ENCODE measurements at places on chromosomes 3 and 15.
A peak's percentile ranks its signal among the peaks of the same experiment; 100 is the strongest.

- DNase-seq, result no peak
Observed at GRCh38 chr3:160784853-160785252, 28.8 kb downstream of the PPM1L start.

- no peak for DNase-seq
Observed at GRCh38 chr3:29805757-29806156, 524.9 kb downstream of the RBMS3 start.

GRCh38 chr15:79373728-79374127 lies 58.4 kb upstream of the MINAR1 start:
- DNase-seq, result no peak

GRCh38 chr15:80011596-80011995 lies 40.6 kb upstream of the BCL2A1 start:
- DNase-seq, result no peak

DNA sequence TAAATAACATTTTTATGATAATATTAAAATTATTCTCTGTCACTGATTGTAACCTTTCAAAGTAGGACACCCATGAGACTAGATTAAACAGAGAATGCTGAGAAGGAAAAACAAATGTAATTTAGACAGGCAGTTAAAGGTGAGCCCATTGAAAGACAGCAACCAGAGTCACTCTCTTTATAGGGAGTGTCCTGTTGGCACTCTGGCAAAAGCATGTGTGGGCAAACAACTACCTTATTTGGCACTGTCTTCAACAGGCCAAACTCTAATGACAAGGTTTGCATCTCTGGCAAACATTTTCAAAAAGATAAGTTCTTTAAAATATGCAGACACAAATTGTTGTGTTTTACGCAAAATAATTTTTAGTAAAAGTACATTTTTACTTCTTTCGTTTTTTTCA lies 29.8 kb downstream of the NFKBIZ start:
- DNase-seq, result no peak

- peak; percentile 33 for DNase-seq
Observed at GRCh38 chr3:86563400-86563970, 427.5 kb downstream of the VGLL3 start.

DNA sequence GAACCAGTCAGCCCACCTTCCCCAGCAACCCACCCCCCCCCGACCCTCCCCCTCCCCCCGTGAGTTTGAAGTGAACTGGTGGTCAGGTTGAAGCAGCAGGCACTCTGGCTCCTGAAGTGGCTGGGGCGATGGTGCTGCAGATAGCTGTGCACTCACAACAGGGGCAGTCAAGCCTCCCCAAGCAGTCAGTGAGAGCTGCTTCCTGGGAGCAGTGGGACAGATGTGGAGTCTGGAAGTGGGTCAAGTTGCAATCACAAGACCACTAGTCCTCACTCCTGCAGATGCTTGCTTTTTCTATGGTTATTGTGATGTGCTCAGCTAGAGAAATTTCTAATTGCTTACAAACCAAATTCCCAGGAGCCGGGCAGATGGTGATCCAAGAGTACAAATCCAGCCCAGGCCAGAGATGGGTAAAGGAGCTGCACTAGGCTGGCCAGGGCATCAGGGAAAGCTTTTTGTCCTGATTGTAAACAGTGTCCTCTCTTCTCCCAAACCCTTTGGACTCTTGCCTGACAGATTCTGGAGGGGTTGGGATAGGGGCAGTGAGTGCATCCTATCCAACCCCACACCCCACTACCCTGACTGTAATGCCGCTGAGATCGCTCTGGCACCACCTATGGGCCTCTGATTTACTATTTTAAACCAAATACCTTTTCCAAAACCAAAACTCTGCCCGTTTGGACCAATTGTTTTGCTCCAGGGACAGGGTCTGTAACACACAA lies 9.8 kb upstream of the CLPX start:
- DNase-seq, result no peak

DNA sequence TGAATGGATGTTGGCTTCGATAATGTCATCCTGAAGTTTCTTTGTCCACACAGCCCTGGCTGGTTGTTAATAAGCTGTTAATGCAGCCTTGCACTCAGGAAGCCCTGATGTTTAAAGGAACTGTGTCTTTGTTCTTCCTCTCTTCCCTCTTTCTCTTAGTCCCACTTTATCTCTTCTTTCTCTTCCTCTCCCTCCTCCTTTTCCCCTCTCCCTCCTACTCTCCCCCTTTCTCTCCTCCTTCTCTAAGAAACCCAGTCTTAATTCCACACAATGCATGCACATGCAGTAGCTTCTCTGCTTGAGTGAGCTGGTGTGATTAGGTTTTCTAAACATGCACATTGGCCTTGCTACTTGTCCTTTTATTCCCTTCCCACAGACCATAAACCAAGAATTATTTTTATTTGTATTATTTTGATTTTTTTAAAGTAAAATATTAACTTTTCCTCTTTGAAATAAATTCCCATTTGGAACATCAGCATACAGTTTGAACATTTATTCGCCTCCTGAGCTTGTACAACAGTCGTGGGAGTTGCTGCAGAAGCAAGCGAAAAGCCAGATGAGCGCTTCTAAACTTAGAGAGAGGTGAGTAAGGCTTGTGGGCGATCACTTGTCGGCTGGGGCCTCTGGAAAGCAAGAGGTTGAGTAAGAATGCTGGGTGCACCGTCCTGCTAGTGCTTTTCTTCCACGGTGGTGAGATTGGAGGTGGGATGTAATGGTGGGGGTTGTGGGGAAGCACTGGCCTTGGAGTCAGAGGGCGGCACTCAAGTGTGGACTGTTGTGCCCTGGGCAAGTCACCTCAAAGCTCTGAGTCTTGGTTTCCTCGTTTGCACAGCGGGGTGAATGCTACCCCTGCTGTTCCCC lies 7.2 kb downstream of the GHRL start:
- no peak for DNase-seq

GRCh38 chr3:88362428-88362827 lies 212.7 kb downstream of the C3orf38 start:
- DNase-seq, result no peak

GRCh38 chr3:172312711-172313110 lies 135.5 kb downstream of the GHSR start:
- DNase-seq, result no peak

- no peak for DNase-seq
Observed at GRCh38 chr3:60810881-60811280, 440.4 kb downstream of the FHIT start.

- no peak for DNase-seq
Observed at GRCh38 chr3:113270068-113270467, 58.7 kb downstream of the BOC start.

- DNase-seq, result no peak
Observed at GRCh38 chr3:170232266-170232665, 10.0 kb downstream of the PRKCI start.

- DNase-seq, result no peak
Observed at GRCh38 chr3:174775603-174776002, 83.5 kb upstream of the NAALADL2 start.

DNA sequence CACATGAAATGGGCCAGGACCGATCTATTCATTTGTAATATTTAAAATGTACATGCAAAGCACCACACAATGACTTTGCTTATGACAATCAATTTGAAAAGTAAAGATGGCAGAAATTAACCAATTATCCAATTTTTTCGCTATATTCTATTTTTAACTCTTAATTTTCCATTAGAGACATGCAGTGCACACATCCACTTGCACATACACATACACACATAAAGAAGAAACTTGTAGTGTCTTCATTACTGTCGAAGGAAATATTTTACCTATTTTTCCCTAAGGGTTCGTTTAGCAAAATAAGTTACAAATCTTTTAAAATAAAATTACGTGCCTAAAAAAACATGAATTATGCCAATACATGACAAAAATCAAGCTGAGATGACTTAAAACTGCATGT lies 194.3 kb upstream of the MDFIC2 start:
- no peak for DNase-seq

DNA sequence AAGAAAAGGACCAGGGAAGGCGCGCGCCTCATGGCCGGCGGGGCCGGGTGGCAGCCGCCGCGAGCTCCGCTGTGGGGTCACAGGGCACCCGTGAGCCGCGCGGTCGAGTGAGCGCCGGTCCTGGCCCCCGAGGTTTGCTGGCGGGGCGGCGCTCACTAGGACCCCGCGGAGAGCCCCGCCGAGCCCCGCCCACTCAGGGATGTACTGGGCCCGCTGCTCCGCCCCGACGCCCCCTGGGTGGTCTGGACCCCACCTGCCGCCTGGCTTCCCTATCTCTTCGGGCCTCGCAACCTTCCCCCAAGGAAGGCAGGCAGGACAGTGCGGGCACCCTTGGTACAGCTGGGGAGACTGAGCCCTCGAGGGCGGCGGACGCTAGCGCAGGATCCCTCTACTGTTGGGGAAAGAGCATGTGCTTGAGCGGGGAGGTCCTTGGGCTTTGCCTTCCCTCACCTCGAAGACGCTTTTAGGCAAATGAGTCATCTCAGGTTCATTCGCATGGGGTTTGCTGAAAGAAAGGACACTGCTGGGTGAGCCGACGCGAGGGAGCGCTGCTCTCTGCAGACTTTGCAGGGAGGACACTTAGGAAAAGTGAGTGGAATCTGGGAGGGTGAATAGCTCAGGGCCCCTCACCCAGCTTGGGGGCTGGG lies at the start of gene CHRNB4:
TSS of gene CHRNB4 (minus strand) at position 109 of the 647 bp plus-strand sequence. CDS start at position 32, 77 bp downstream.
- DNase-seq, result no peak

DNA sequence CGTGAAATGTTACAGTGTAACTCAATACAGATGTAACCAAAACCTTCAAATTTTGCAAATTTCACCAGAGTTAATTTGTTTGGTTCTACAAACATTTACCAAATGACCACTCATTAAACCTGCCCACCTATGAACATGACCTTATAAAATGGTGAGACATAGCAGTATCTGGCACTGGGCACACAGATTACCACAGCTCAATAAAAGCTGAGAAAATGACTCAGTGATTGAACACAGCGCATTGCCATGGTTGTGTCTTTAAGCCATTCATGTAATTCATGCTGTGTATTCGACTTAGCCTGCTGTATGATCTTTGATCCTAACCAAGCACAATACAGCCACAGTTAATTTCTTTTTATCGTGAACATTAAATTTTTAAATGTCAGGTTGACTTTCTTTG lies 11.3 kb downstream of the PPARG start:
- no peak for DNase-seq

DNA sequence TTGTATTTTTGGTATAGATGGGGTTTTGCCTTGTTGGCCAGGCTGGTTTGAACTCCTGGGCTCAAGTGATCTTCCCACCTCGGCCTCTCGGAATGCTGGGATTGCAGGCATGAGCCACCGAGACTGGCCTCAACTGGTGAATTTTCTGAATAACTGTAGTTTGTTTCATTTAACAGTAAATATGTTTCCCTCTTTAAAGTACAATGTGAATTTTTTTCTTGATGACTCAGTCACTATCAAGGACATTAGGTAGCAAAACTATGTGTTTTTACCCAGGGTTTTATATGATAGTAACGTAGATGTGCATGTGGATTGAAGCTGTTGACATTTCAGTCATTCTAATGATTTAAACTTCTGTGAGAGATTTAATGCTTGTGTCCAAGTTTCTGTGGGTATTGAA lies 40.2 kb upstream of the MAPKBP1 start:
- no peak for DNase-seq

- DNase-seq, result no peak
Observed at GRCh38 chr15:64892847-64893403, 18.8 kb upstream of the ANKDD1A start.

DNA sequence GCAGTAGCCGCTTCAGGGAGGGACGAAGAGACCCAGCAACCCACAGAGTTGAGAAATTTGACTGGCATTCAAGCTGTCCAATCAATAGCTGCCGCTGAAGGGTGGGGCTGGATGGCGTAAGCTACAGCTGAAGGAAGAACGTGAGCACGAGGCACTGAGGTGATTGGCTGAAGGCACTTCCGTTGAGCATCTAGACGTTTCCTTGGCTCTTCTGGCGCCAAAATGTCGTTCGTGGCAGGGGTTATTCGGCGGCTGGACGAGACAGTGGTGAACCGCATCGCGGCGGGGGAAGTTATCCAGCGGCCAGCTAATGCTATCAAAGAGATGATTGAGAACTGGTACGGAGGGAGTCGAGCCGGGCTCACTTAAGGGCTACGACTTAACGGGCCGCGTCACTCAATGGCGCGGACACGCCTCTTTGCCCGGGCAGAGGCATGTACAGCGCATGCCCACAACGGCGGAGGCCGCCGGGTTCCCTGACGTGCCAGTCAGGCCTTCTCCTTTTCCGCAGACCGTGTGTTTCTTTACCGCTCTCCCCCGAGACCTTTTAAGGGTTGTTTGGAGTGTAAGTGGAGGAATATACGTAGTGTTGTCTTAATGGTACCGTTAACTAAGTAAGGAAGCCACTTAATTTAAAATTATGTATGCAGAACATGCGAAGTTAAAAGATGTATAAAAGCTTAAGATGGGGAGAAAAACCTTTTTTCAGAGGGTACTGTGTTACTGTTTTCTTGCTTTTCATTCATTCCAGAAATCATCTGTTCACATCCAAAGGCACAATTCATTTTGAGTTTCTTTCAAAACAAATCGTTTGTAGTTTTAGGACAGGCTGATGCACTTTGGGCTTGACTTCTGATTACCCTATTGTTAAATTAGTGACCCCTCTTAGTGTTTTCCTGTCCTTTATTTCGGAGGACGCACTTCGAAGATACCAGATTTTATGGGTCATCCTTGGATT lies at the start of gene MLH1:
TSS of gene MLH1 (plus strand) at position 193 of the 958 bp plus-strand sequence. CDS start at position 223, 30 bp downstream.
- peak; percentile 100 for DNase-seq

- no peak for DNase-seq
Observed at GRCh38 chr3:90102146-90102545, 994.7 kb downstream of the EPHA3 start.

DNA sequence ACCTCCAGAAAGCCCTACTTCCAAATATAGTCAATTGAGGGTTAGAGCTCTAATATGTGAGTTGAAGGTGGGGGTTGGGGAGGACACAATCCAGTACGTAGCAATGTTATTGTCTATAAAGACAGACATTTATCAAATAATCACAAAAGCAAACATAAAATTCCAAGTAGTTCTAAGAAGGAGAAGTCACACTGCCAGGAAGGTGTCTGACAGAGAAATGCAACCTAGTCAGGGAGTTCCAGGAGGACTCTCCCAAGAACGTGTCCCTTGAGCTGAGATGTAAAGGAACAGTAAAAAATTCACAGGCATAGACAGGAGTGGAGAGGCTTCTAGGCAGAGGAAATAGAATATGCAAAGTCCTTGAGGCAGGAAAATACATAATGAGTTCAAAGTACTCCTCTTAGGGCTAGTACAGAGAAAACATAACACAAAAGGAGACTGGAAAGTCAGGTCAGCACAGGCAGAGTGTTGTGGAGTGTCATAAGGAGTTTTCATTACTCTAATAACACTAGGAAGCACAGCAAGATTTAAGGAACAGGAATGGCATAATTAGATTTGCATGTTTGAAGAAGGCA lies 277.6 kb upstream of the STT3B start:
- DNase-seq, result no peak

GRCh38 chr3:177624528-177625495 lies 427.5 kb upstream of the TBL1XR1 start:
- DNase-seq, result no peak

DNA sequence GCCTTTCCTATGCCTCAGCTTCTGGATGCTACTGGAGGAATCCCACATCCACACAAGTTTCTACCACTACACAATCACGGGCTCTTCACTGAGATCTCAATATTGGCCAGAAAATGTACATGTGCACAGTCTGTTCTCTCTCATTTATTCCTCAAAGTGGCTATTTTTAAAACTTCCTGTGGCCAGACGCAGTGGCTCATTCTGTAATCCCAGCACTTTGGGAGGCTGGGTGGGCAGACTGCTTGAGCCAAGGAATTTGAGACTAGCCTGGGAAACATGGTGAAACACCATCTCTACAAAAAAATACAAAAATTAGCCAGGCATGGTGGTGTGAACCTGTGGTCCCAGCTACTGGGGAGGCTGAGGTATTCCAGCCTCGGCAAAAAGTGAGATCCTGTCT lies 91.4 kb upstream of the PRTG start:
- no peak for DNase-seq

GRCh38 chr3:87957575-87957974 lies 101.2 kb downstream of the CGGBP1 start:
- DNase-seq, result no peak

Measured in spinal cord (tissue), 10 donors.